A549 treated with ZK216348 at 1 μM for 4 hours (cell line): ENCODE measurements at places on chromosomes 3 and 15. TPM values are rescaled to one million over a fixed set of nuclear protein-coding genes. Genes with fewer than 3 reads are reported as not detected.

The MST1 gene
- 1.4 to 2.1 TPM (median 1.5 TPM) in 5 replicates for total RNA-seq

The A4GNT gene
- not detected in 5 replicates for total RNA-seq

The ISL2 gene
- 1.8 to 4.7 TPM (median 4.0 TPM) in 5 replicates for total RNA-seq

The TRPM1 gene
- total RNA-seq: not detected in 5 replicates

The CSPG5 gene
- 0.89 to 1.3 TPM (median 1.1 TPM) in 5 replicates for total RNA-seq

The BTLA gene
- total RNA-seq: 0.08 TPM in 1 of 5 replicates, not detected in the others

The ZNF662 gene
- total RNA-seq: not detected in 5 replicates

The GPR27 gene
- 2.5 to 4.1 TPM (median 3.1 TPM) in 5 replicates for total RNA-seq
